ENCODE measurements at places on chromosomes 2 and 18.

- DNase-seq: no peak
Measured at GRCh38 chr2:172107690-172108586, 5.2 kb upstream of the DLX2 start.

GRCh38 chr2:207471261-207471660 is 58.5 kb upstream of the CREB1 start:
- no peak for DNase-seq

DNA sequence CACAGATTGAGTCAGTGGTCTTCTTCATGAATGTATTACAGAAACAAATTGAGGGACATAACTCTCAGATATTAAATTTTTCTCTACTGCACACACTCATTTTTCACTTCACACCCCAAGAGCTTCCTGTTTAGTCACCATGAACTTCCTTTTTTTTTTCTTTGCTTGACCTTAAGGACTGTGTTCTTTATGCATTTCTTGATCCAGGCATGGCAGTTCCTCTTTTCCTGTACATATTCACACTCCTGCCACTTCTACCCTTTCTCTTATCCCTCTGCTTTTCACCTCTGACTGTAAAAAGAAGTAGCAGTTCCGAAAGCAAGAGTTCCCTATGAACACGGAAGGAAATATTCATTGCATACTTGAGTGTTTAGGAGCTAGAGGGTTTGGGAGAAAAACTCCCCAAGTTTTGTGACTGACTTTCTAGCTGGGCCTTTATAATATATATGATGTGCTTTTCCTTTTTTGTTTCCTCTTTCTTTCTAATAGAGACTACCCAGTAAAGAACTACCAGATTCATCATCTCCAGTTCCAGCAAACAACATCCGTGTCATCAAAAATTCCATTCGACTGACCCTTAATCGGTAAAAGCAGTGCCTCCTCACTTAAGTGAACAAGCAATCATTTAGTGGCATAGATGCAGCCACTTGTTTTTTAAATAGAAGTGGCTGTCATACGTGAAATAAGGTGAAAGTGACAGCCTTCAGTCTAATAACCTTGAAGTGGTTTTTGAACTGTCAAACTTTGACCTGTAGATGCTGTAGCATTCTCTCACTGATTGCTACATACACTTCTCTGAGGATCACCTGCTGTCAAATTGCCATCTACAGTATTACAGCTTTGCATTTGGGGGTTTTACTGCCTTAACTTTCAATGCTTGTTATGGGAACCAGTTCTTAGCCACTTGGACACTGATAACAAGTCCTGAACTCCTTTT is 40.8 kb downstream of the PAPOLG start:
- no peak for DNase-seq

DNA sequence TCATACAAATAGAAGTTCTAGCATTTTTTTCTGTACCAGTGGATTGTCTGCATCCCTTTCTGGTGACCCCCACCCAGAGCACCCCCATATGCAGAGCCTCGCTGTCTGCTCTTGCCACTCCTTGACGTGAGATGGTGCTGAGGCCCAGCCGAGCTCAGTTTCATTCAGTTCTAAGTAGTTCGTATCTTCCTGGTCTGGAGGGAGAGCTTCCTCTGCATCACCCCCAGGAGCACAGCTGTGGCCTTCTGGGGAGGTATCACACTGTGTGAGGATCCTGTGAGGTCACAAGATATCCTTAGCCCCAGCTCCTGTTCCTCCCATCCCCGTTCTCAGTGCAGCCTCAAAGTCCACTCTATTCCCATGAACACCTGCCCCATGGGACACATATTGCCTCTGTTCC is 132.7 kb downstream of the PTGR3 start:
- DNase-seq: no peak

- DNase-seq: peak; percentile 0
Measured at GRCh38 chr2:240463274-240463865, 27.9 kb downstream of the GPC1 start.

DNA sequence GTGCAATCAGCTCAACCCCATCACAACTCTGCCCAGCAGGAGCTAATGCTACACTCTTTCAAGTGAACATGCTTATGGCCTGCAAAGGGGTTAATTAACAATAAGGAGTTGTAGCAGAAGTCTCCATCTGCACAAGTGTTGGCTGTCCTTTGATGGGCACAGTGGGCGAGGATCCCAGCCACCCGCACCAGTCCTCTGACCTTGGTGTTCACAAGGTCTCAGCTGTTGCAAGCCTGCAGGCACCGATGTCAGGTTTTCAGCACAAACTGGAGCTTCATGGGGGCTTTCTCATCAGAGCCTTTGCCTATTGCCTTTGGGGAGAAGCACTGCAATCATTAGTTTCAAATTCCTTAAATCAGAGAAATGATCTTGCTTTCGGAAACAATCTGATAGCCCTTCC is 60.9 kb upstream of the TMEM178A start:
- DNase-seq: no peak

DNA sequence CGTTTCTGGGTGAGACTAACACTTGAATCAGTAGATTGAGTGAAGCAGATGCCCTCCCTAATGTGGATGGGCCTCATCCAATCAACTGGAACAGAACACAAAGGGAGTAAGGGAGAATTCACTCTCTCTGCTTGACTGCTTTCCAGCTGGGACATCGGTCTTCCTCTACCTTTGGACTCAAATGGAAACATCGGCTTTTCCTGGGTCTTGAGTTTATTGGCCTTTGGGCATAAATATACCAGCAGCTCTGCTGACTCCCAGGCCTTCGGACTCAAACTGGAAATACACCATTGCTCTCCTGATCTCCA is 311.6 kb downstream of the STK39 start:
- no peak for DNase-seq

DNA sequence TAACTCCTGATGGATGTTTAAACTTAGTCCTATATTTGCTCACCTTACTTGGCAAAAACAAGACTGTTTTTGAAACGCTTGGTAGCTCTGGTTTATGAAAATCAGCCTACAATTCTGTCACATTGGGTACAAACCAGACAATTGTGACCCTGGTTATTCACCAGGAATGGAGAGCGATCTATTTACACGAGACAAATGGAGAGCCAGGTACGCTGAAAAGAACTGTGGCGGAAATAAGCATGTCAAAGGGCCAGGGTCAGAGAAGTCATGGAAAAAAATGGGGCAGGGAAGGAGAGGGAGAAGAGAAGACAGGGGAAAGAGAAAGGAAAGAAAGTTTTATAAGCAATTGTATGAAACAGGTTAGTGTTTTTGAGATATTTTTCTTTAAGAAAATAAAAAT is 119.5 kb upstream of the ZFP36L2 start:
- DNase-seq: no peak

- DNase-seq: no peak
Measured at GRCh38 chr2:105674401-105674800, 70.3 kb upstream of the NCK2 start.

DNA sequence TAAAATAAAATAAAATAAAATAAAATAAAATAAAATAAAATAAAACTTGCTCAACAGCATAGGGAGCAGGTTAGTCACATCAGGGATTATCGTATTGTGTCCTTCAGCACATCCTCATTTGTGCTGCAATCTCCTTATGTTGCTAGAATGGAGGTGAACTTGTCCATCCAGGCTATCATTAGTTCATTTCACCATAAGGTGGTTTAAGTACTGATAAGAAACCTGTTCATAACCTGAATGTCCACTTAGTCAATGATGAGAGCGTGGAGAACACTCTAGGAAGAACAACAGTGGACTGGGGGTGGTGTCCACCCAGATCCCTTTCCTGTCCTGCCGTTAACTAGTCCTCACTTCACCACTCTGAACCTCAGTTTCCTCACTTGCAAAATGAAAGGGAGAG is 21.9 kb downstream of the DHRS9 start:
- DNase-seq: no peak

DNA sequence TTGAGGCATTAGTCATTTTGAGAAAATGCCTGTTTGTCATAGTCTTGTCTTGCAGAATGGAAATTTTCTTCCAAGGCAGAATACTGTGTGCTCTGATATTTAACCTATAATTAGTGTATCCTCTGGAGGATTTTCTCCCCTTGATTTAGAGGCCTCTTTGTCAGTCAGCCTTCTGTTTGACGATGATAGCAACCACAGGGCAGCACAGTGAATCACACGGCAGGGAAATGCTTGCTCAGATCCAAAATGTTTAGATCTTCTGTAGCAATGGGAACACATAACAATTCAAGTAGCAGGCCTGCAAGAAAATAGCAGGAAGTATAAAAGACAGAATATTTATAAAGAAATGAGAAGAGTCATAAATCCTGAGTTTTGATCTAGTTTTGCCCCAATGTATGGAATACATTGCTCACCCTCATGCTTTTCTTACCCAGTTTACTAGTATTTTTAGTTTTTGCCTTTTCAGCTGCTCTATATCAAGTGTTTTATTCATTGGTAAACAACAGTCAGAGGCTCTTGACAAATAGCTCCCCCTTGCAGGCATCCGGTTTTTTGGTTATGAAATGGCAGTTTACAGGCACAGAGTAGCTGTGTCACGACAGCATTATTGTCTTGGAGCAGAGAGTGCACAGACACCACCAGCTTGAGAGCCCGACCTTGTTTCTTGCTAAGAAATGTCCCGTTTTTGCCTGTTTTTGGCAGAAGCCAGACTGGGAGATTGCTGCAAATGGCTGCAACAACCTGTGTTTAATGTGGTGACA is 185.1 kb downstream of the MYO3B start:
- no peak for DNase-seq

DNA sequence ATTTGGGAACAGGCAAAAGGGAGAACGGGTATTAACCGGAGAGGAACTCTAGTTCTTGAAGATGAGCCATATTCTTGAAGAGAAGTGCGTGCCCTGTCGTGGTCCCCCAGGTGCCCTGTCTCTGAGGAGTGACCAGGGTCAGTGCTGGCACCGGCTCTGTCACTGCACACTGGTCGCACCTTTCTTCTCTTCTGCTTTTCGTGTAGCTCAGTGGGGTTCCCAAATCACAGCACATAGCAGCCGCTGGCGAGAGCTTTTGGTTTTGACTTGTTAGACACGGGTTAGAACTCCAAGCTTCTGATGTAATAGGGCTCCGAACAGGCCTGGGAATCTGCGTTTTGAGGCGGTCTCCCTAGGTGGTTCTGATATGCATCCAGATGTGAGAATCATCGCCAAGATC is 18.4 kb upstream of the LRRTM1 start:
- DNase-seq: no peak

DNA sequence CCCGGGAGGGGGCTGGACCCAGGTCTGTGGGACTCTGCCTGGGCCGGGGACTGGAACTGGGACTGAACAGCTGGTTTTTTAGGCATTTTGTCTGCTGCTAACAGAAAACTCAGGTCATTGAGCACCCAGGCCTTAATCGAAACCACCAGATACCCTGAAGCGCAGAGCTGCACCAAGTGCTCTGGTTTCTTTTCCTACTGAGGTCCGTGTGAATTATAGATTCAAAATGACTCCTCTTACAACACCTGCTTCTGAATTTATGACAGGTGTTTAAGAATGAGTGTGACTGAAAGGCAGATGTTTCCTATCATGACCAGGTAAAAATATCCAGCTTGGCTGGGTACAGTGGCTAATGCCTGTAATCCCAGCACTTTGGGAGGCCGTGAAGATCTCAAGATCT is 47.8 kb downstream of the TRAPPC12 start:
- DNase-seq: no peak

DNA sequence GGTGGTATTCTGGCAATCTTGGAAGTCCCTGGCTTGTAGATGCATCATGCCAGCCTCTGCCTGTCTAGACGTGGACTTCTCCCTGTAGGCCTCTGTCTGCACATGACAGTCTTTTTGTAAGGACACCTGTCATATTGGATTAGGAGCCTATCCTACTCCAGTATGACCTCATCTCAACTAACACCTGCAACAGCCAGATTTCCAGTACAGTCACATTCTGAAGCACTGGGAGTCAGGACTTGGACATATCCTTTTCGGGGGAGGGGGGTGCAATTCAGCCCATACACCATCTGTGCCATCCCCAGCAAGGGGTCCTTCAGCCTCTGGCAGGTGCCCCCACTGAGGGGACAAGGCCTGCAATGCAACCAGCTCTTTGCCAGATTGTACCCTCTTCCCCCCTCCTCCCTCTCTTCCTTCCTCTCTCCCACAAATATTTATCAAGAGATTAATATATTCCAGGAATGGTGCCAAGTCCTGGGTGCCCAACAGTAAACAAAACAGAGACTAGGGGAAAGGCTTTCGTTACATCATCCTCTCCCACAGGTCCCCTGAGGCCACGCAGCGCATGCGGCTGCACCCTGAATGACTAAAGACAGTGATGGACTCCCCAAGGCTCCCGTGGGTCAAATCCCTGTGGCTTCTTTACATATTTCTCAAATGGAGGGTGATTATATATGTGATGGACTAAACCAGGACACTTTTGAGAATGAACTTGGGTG is 20.5 kb upstream of the MYCN start:
- DNase-seq: no peak

GRCh38 chr2:47058003-47058931 is 96.8 kb downstream of the STPG4 start:
- no peak for DNase-seq

DNA sequence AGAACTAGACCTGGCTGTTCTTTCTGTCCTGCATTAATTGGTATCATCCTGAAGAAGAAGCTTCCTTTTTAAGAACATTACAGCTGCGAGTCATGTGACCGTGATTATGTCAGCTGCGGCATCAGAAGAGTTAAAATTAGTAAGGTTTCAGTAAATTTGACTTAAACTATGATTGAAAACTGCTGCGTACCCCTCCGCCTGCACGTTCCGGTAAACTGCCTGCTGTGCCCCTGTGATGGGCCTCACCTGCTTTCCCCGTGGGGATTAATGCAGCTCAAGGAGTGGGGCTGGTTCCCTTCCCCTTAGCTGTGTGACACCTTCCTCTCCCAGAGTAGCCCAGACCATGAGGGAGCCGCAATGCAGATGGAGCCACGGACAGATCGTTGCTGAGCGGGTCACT is 36.1 kb upstream of the MYO3B start:
- no peak for DNase-seq

GRCh38 chr2:11742317-11742701 is 4.1 kb upstream of the LPIN1 start:
- DNase-seq: no peak

- no peak for DNase-seq
Measured at GRCh38 chr18:56945171-56946083, 201.5 kb upstream of the BOD1L2 start.

GRCh38 chr2:147469471-147469870 is 375.4 kb upstream of the ACVR2A start:
- DNase-seq: no peak

- DNase-seq: peak; percentile 33
Measured at GRCh38 chr2:10412380-10412779, 35.7 kb downstream of the ODC1 start.

GRCh38 chr2:43159797-43160196 is 66.6 kb downstream of the ZFP36L2 start:
- no peak for DNase-seq

GRCh38 chr2:23449831-23450331 is 64.9 kb downstream of the KLHL29 start:
- no peak for DNase-seq

DNA sequence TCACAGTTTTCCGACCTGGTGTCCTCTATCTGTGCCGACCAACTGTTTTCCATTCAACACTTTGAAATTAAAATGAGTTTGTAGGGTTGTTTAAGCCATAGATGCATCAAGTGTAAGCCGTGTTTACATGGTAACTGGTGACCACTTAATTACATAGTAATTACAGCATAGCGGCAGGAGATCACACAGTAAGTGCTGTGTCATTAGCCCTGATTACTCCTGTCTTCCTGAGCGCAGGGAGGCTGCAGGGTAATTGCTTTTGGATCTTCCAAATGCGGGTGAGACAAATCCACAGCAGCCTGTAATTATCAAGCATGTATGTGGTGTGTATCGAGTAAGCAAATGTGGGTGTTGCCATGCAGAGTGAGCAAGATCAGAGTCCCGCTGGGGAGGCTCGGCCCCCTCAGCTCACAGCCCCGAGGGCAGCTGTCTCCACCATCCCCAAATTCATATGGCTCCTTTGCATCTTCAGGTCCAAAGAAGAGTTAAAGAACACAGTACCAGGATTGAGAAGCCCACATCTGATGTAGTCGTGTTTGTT is 71.5 kb upstream of the HDAC4 start:
- DNase-seq: no peak
